Caudate nucleus (tissue), 63 donors: ENCODE measurements at places on chromosomes 16 and 17.
A peak's percentile ranks its signal among the peaks of the same experiment; 100 is the strongest.

DNA sequence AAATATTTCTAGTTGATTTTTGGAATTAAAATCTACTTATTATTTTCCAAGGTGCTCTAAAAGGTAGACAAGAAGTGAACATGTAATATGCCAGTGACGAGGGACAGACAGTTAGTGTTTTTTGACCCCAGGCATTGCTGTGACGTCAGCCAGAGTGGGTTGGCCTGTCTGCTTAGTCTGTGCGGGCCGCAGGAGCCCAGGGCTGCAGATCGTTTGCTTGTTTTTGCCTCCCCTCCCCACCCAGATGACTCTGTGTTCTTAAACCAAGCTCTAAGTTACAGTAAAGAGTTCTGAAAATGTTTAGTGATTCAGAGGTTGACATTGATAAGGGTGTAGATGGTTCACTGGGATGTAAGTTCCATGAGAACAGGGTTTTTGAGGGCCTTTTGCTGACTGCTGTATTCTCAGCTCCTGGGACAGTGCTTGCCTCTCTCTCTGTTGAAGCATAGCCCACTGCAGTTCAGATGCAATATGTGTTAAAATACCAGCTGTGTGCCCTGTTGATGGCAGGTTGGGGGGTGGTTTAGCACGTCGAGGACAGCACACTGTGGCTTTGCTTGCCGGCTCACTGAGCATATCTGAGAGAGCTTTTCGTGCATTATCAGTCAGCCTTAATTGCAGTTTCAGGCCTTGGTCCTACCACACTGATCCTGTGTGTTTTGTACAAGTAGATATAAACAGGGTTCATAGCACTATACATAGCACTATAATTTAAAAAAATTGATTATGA lies 64.8 kb downstream of the SEC14L1 start:
- no peak for DNase-seq

- no peak for DNase-seq
Observed at GRCh38 chr17:76682296-76682695, 28.5 kb downstream of the MXRA7 start.

GRCh38 chr16:88886420-88886844 lies 20.0 kb upstream of the PABPN1L start:
- DNase-seq: no peak

DNA sequence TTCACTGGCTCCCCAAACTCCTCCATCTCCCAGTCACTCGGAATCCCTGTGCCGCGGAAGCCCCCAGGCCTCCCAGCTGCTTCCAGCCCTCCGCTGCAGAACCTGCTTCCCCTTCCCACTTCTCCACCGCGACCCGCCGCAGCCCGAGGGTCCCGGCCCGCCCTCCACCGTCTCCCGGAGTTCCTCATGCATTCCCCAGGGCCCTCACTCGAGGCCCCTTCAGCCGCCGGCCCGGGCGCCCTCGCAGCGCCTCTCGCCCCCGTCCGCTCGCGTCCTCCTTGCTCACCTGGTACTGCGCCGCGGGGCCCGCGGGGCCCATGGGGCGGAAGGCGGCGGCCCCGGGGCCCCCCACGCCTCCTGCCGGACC lies 329 bp downstream of the SMARCD2 start:
- no peak for DNase-seq

DNA sequence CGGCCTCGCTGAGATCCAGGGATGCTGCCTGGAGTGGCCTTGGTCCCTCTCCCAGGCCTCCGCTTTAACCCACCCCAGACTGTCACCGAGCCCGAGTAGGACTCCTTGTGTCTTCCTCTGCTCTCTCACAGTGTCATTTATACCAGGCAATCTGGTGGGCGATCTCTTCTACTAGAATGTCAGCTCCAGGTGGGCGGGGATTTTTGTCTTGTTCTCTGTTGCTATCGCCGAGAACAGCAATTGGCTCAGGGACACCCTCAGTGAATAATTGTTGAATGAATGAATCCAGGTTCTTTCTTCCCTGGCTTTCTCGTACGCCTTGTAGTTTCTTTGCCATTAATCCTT lies 591 bp downstream of the DHX38 start:
- DNase-seq: no peak

DNA sequence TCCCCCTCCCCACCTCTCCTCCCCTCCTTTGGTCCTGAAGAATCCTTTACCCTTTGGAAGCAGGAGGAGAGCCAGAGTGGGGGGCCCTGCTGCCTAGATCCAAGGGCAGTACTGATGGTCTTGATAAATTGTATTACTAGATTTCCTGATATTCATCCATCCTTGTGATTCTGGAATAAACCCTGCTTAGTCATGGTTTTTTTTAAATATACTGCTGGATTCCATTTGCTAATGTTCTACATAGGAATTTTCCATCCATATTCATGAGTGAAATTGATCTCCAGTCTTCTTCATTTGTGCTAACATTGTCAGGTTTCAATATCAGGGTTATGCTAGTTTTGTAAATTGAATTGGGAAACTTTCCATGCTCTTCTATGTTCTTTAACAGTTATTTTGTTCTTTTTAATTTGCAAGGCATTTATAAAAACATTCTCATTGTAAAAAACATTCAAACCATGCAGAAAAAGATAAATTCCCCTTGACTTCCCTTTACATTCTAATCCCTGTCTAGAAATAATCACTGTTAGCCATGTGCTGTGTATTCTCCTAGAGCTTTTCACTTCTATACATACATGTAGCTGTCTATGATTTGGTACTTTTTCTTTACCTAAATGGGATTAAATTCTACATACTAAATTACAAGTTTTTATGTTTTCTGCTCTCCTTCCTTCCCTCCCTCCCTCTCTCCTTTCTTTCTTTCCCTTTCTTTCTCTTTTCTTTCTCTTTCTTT lies 56.7 kb downstream of the CCDC42 start:
- no peak for DNase-seq

DNA sequence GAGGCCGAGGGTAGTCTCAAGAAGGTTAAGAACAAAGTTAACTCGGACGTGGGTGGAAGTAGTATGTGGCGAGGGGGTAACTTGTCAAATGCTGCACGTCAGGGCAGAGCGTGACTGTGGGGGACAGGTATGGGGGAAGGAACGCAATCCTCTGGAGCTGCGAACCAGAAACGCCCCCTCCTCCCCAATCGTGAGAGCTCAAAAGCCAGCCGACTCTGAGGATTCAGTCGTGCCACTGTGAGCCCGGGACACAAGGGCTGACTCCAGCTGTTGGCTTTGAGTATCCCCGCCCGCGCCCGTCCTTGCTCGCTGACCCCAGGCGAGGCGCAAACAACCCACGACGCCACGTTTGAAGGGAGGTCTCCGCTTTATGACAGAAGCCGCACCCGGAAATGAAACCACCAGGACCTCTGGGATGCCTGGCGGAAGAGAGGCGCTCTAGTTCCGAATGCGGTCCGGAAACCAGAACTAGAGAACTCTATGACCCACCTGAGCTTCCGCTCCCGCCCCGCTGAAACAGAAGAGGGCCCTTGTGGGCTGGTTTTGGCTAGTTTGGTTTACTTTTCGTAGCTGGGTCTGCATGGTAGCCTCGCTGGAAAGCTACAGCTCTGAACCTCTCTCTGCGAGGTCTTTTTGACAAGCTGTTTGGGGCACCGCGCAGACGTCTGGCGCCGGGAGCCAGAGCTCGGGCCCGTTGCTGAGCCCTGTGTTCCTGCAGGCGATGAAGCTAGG lies at the start of gene PEX12:
Gene PEX12 (minus strand): TSS at position 375 of the 732 bp plus-strand sequence. CDS start 550 bp downstream, outside the sequence.
- DNase-seq: peak; percentile 93

GRCh38 chr16:30049871-30050270 lies 15.7 kb upstream of the ALDOA start:
- peak; percentile 44 for DNase-seq

GRCh38 chr17:80025796-80026195 lies 9.9 kb downstream of the TBC1D16 start:
- DNase-seq: no peak

GRCh38 chr17:73707358-73707757 lies 63.1 kb upstream of the SDK2 start:
- no peak for DNase-seq

DNA sequence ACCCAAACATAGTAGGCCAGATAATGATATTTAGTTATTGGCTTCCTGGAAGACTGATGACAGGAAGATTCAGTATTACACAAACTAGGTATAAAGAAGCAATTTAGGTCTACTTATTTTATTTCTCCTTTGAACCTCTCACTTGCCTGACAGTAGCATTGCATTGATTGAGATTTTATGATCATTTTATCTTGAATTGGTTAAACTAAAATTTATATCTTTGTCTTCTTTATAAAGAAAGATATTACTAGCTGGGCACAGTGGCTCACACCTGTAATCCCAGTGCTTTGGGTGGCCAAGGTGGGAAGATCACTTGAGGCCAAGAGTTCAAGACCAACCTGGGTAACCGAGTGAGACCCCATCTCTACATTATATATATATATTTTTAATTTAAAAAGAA lies 14.4 kb downstream of the HLF start:
- no peak for DNase-seq

DNA sequence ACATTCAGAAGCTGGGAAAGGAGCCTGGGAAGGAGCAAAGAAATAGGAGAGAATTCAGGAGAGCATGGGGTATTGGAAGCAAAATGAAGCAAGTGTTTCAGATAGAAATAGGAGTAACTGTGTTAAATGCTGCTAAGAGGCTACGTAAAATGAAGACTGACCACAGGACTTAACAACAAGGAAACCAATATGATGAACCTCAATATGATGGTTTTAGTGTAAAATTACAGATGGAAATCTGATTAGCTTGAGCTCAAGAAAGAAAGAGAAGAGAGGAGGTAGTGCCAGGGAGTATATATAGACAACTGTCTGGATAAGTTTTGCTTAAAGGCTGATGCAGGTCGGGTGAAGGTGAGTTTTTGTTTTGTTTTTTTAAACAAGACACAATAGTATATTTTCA lies 92.2 kb downstream of the HELZ start:
- no peak for DNase-seq

- no peak for DNase-seq
Observed at GRCh38 chr16:79902351-79902750, 301.8 kb upstream of the MAF start.

GRCh38 chr17:66564992-66565465 lies 262.6 kb downstream of the PRKCA start:
- DNase-seq: no peak

- DNase-seq: no peak
Observed at GRCh38 chr17:15947976-15948752, 3.2 kb downstream of the ADORA2B start.

GRCh38 chr16:88970050-88970449 lies 7.0 kb downstream of the CBFA2T3 start:
- DNase-seq: no peak

DNA sequence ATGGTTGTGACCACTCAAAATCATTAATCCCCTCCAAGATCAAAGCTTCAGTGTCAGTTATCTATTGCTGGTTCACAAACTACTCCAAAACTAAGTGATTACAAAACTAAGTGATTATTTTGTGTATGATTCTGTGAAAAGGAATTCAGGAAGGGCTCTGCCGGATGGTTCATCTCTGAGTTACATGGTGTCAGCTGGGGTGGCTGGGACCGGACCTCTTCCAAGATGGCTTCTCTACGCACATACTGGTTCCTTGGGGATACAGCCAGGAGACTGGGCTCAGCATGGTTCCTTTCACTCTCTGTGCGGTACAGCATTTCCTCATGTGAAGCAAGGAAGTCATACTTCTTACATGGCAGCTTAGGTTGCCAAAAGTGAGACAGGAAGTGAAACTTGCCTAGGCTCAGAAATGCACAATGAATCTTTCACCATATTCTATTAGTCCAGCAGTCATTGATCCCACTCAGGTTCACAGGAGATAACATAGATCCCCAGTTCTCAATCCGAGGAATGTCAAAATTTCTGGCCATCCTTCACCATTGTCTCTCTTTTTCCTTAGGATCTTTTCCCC lies 97.9 kb upstream of the IRX6 start:
- DNase-seq: no peak

GRCh38 chr17:4498461-4499397 lies at the start of gene SPNS2:
SPNS2 (plus strand) TSS chr17:4498881; CDS start chr17:4499048, 167 bp downstream.
- peak; percentile 70 for DNase-seq

GRCh38 chr17:49580981-49581647 lies 5.4 kb downstream of the NXPH3 start:
- no peak for DNase-seq

DNA sequence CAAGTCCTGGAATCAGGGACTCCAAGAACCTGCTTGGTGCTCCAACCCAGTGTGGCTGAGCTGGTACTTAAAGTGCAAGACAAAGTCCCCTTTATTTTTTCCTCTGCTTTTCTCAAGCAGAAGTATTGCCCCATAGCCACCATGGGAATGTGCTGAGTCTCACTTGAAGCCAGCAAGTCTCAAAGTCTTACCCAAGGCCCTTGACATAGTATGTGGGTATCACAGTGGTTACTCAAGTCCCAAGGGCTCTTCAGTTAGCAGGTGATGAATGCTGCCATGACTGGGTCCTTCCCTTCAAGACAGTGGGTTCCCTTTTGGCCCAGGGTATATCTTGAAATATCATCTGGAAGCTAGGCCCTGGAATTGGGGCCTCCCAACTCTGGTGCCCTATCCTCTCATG lies 30.5 kb upstream of the GINS3 start:
- no peak for DNase-seq

- DNase-seq: no peak
Observed at GRCh38 chr17:77404812-77405581, 264.2 kb downstream of the SEC14L1 start.

- no peak for DNase-seq
Observed at GRCh38 chr16:83762992-83763358, 44.8 kb upstream of the HSBP1 start.

GRCh38 chr17:44797802-44798201 lies 32.3 kb downstream of the GJC1 start:
- DNase-seq: no peak

DNA sequence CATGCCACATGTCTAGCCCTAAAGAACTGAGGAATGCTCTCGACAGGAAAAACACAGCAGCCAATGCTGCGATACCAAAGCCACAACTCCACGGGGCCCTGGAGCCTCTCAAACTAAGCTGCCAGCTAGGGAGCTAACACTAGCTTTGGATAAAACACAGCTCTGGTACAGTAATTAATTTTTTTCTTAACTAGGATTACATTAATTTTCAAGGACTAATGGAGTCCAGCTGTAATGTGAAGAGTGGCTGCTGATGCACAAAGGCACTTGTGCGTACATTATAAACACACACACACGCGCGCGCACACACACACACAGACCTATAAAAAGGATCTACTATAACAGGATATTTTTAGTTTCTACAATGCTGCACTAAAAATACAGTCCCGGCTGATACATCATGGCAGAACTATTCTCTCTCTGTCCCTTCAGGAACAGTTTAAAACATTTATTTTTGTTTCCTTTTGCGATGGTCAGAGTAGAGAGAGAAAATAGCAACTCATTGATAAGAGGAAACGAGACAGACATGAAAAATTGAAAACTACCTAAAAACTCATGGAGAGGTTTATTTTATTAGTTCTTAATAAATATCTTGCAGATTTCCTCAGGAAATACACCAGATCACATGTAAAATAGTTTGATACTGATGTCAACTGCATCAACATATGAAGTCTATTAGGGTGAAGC lies 88.5 kb downstream of the SMG6 start:
- no peak for DNase-seq
